ENCODE measurements at places on chromosomes 6 and 20.

DNA sequence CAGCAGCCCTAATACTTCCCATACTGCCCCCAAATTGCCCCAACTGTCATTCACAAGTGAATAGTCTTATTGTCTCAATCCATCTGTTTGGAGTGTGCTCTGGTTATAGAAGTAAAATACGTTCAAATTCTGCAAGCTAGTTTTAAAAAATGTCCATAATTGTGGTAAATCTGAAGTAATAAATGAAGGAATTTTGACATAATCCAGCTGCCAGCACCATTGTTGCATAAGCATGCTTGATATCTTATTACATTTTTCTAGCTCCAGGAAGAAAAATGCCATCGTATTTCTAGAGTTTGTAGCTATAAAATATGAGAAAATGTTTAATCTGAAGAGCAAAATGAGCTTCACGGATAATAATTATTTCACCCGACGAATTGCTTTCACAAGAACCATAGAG lies 664.7 kb downstream of the RFPL4B start:
- no peak for DNase-seq

- DNase-seq: no peak
Measured at GRCh38 chr6:54598787-54599313, 247.7 kb upstream of the FAM83B start.

DNA sequence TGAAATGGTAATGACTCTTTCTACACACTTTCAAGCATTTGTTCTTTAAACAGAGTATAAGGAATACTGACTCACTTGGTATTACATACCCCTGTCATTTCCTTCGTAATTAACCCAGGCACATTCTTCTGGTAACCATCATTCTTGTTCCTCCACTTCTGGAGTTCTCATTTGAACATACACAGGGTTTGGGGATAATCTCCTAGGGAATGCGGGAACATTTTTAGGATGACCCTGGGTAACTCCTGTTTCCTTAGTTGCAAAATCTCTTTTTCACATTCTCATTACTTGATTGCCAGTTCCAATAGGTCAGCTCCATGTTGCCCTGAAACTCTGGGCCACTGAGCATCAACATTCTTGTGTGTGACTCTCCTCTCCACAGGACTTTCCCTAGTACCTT lies 51.5 kb upstream of the E2F3 start:
- no peak for DNase-seq

- DNase-seq: no peak
Measured at GRCh38 chr6:26044140-26045064, 42.8 kb upstream of the HFE start.

DNA sequence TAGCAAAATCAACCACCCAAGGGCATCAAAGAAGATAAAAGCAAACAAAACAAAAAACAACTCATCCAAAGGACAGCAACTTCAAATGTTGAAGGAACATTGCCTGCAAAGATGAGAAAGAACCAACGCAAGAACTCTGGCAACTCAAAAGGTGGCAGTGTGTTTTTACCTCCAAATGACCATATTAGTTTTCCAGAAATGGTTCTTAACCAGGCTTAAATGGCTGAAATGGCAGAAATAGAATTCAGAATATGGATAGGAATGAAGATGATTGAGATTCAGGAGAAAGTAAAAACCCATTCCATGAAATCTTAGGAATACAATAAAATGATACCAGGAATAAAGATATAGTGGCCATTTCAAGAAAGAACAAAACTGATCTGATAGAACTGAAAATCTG lies 9.8 kb upstream of the PI3 start:
- DNase-seq: no peak

GRCh38 chr20:6530779-6531315 lies 236.6 kb upstream of the BMP2 start:
- DNase-seq: no peak

- DNase-seq: no peak
Measured at GRCh38 chr6:46652232-46652602, 401 bp downstream of the CYP39A1 start.

- no peak for DNase-seq
Measured at GRCh38 chr6:38151580-38152500, 332.3 kb downstream of the ZFAND3 start.

DNA sequence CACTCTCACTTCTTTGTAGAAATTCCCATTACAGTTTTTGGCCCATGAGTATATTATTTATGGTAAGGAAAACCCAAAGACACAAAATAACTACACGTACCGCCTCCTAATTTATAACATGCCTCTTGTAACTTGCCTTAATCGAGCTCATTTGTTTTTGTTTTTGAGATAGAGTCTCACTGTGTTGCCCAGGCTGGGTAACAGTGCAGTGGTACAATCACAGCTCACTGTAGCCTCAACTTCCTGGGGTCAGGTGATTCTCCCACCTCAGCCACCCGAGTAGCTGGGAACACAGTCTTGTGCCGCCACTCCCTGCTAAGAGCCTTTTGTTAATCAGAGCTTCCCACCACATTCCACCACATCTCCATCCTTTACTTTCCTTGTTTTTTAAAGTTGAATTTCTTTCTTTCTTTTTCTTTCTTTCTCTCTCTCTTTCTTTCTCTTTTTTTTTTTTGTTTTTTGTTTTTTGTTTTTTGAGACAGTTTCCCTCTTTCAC lies 15.5 kb downstream of the ASIP start:
- no peak for DNase-seq

- DNase-seq: no peak
Measured at GRCh38 chr6:40436685-40437604, 150.2 kb downstream of the LRFN2 start.

DNA sequence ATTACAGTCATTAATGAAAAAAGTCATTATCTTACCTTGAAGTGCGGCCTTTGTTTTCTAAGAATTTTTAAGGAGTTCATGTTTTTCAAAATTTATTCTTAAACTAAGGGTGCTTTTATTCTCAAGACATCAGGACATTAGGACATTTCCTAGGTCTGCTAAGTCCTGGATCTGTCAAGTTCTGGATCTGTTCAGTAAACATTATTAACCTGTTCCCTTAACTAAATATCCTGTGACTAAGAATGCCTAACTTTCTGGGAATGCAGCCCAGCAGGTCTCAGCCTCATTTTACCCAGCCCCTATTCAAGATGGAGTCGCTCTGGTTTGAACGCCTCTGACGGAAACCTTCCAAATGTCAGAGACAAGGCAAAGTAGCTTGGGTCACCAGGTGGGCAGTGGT lies 302.6 kb downstream of the SYNE1 start:
- DNase-seq: no peak

- DNase-seq: no peak
Measured at GRCh38 chr6:137775227-137775626, 91.8 kb upstream of the TNFAIP3 start.

DNA sequence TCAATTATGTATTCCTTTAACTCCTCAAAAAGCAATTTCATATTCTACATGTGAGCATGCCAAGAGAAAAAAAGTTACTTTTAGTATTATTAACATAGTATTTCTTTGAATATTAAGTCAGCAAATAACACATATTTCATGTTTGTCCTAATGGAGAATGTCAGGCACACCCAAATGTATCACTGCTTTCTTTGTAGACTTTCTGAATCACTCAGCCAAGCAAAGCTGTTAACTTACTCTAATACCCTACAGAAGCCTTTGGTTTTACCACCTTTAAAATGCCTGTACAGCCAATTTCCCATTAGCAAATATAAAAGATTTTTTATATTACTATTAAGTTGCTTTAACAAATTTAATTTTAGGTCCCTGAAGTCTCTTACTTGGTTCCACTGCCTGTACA lies 23.8 kb downstream of the FRK start:
- no peak for DNase-seq

DNA sequence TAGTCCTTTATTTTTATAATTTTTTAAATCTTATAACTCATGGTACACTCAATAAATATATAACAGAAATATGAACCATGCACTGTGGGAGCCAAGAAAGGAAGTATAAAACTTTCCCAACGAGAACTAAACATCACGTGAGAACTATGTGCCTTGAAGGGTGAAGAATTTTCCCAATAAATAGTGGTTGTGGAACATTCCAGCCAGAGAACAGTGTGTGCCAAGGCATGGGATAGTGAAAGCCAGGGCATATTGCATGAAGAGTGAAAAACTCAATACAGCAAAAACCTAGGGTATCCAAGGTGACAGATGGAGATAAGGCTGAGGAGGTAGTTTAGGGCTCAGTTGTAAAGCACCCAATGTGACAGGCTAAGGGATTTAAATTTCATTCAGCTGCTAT lies 86.1 kb downstream of the SIM1 start:
- no peak for DNase-seq

DNA sequence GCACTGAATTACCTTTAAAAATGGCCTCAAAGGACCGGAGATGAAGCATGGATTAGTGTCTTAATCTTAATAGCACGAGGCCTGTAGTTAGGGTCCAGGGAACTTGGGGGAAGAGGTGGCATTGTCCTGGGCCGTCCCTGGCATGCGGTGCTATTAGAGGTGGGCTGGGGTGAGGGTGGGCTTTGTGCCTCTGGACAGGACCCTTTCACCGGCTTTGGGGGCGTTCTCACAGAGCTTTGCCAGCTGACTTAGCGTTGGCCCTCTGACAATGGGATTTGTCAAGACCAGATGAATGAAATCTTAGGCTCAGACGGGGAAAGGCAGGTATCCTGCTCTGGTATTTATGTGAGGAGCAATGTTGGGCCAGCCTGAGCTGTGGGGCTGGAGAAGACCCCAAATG lies 59.6 kb downstream of the ERMARD start:
- DNase-seq: no peak

DNA sequence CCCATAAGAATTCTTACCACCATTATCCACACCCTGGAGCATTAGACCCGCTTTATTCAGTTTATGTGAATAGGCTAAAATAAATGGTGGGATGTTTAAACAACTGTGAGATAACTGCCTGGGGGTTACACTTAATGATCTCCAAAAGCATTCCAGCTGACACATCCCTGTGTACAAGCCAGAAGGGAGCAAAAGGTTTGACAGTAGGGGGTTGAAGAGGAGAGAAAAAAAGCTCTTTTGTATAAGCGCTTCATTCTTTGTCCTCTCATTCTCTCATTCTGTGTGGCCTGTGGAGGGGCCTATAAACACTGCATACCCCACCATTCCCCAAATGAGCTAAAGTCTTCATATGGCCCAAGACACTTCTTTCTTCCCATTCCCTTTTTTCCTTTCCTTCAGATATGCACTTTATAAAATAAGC lies 30.8 kb upstream of the COL21A1 start:
- no peak for DNase-seq

GRCh38 chr6:48766349-48766748 lies 655.4 kb upstream of the PTCHD4 start:
- no peak for DNase-seq

- no peak for DNase-seq
Measured at GRCh38 chr6:498795-499231, 107.3 kb downstream of the IRF4 start.

GRCh38 chr6:37259191-37259590 lies 1.2 kb upstream of the TMEM217 start:
- DNase-seq: no peak

DNA sequence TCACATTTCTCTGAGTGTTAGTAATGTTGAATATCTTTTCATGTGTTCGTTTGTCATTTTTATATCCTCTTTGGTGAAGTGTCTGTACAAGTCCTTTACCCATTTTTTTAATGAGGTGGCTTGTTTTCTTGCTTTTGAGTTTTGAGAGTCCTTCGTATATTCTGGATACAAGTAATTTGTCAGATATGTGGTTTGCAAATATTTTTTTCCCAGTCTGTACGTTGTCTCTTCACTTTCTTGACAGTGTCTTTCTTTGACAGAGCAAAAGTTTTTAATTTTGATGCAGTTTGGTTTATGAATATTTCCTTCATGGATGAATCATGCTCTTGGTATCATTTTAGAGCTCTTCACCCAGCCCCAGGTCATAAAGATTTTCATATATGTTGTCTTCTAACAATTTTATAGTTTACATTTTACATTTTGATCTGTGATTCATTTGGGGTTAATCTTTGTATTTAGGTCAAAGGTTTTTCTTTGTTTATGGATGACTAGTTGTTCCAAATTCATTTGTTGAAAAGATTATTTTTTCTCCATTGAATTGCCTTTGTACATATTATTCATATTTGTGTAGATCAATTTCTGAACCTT lies 152.5 kb downstream of the MRPL14 start:
- no peak for DNase-seq

GRCh38 chr20:8205996-8206395 lies 73.9 kb downstream of the PLCB1 start:
- DNase-seq: no peak

GRCh38 chr6:134764741-134765140 lies 185.2 kb downstream of the ALDH8A1 start:
- no peak for DNase-seq

- no peak for DNase-seq
Measured at GRCh38 chr20:58131151-58131550, 97.3 kb downstream of the ANKRD60 start.

DNA sequence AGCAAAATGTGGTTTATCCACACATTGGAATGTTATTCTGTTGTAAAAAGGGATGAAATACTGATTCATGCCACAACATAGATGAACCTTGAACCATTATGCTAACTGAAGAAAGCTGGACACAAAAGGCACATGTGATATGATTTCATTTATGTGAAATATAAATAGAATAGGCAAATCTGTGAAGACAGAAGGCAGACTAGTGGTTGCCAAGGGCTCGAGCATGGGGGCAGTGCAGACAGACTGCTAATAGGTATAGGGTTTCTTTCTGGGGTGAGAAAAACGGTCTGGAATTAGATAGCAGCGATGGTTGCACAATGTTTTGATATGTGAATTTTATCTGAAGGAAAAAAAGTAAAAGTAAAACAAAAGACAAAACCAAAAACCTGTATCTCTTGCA lies 54.6 kb upstream of the FNDC1 start:
- DNase-seq: no peak

GRCh38 chr6:110511401-110511800 lies 35.0 kb upstream of the SLC22A16 start:
- no peak for DNase-seq

- DNase-seq: no peak
Measured at GRCh38 chr6:104952911-104953399, 4.0 kb upstream of the LIN28B start.

DNA sequence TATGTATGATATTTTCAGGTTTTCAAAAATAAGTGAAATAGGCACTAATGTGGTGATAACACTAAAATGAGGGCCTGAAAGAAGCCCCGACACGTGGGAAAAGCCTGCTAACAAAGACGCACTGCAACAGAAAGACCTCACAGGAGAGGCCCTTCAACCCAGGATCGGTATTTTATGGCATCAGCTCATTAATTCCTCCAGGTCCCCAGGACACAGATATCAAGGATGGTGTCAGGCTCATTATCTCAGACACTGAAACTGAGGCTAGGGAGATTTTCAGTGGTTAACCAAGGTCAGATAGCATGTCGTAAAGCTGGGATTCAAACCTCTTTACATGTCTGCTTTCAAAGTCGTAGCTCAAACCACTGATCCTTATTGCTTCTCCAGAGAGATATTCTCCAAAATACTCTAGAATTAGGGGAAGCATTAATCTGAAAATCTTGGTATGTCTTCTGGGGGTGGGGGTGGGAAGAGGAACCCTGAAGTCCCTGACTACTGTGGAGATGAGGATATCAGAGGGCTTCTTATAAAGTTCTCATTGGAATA lies 64.1 kb downstream of the PPP1R3G start:
- no peak for DNase-seq

GRCh38 chr6:157294654-157295053 lies 28.7 kb downstream of the TMEM242 start:
- no peak for DNase-seq

- DNase-seq: no peak
Measured at GRCh38 chr20:3093861-3094361, 9.4 kb upstream of the AVP start.

GRCh38 chr20:48697845-48698491 lies 129.8 kb downstream of the PREX1 start:
- no peak for DNase-seq
